Activated naive CD8-positive, alpha-beta T cell treated with anti-CD3 and anti-CD28 coated beads, Interleukin-2, amount 50 U/mL, for 24 hours (primary cell): ENCODE measurements at places on chromosomes 7 and 10.

DNA sequence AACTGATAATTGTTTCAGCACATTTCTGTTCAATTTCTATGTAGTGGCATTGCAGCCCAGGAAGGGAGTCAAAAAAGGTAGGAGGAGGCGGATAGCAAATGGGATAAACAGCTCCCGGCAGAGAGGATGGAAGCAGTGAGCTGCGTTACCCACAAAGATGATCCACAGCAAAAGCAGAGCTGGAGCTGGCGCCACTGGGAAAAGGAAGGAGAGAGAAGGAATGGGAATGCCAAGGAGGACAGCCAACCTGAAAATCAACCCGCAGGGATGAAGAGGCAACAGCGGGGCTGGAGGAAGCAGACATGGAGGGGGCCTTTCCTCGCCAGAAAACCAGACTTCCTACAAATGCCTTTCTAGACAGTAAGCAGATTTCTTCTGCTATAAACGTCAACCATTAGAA is 82.7 kb upstream of the ADAM12 start:
- no peak for DNase-seq

DNA sequence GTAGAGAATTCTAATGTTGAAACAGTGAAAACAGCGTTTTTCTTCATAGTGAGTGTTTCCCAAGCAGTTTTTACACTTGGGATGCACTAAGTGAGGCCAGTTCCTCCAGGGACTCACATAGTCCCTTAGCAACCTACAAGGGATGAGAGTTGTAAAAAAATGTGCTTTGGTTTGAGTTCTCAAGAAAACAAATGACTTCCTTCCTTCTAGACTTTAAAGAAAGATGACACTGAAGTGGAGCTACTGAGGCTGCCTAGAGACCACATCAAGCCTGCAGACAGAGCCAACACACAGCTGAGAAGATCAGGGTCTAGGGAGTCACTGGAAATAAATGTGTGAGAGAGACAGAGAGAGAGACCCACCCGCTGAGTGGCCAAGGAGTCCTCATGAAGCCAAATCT is 264.4 kb downstream of the TNS3 start:
- DNase-seq, result no peak

DNA sequence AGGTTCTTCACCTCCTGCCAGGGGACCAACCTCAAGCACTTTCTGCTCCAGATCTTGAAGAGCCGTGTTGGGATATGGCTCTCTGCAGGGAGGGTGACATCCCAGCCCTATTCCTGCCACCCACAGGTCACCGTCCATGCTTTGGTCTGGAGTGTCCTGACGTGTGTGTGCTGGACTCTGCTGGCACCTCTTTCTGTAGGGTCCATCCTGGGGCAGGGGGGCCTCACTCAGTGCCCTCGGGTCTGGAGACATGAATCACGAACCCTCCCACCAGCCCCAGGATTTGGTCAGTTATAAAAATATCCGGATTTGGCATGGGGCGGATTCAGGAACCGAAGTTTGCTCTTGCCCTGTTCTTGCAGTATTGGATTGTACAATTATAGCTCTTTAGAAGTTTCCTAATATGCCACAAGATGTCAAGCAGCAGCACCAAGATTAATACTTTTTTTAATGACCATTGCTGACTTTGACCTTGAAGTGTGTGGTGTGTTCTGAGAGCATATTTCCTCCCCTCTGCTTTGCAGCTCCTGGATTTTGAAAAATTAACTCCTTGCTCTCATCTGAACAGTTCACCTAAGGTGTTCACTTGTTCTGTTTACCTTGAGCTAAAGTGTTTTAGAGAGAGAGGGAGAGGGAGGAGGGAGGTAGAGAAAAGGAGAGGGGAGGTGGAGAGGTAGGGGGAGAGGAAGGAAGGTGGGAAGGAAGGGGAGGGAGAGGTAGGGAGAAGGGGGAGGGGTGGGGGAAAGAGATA is 95.4 kb upstream of the SHH start:
- no peak for DNase-seq

GRCh38 chr10:121525251-121526134 is 72.8 kb downstream of the FGFR2 start:
- DNase-seq, result no peak

DNA sequence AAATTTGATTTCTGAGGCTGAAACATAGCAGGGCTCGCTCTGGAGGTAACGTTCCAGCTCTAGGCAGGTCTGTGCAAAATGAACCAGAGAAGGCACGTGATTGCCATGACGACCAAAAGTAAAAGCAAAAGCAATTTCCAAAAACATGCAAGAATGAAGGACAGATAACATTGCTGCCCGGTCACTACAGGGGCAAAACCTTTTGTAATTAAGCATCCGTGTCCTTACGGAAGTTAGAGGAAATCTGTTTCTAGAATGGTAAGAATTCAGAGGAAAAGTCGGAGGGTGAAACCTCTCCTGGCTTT is 2.9 kb downstream of the KLF6 start:
- no peak for DNase-seq

DNA sequence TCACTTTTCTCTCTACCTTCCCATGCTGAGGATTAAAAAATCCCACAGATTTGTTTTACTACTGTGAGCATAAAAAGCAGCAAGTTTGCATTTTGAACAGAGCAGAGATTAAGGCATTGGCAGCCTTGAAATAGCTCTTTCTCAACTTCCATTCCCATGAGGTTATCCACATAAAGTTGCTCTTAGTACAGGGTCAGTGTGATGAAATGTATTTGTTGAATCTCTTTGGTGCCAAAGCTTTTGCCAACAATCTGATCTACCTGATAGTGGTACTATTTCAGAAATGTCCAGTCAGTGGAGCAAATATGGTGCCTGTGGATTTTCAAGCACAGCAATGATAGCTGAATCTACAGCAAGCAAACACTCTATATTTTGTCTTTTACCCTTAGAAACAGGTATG is 254.8 kb downstream of the INHBA start:
- DNase-seq, result no peak

- DNase-seq, result no peak
Observed at GRCh38 chr10:88127269-88127668, 263.8 kb downstream of the PTEN start.

DNA sequence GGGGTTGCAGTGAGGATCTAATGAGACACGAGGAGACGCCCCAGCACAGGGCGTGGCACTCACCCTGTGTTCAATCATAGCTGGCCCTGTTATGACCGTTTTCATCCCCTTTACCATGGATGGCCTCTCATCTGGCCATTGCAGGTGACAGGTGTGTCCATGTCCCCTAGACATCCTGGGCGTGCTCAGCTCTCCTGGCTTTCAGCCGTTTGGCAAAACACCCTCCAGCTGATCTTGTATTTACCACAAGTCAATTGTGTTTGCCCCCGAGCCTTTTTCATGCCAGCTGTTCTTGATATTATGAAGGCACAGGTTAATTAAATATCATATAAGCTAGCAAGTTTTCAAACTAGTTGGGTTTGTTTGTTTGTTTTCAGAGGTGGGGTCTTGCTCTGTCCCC is 97.1 kb downstream of the CHST15 start:
- DNase-seq, result no peak

DNA sequence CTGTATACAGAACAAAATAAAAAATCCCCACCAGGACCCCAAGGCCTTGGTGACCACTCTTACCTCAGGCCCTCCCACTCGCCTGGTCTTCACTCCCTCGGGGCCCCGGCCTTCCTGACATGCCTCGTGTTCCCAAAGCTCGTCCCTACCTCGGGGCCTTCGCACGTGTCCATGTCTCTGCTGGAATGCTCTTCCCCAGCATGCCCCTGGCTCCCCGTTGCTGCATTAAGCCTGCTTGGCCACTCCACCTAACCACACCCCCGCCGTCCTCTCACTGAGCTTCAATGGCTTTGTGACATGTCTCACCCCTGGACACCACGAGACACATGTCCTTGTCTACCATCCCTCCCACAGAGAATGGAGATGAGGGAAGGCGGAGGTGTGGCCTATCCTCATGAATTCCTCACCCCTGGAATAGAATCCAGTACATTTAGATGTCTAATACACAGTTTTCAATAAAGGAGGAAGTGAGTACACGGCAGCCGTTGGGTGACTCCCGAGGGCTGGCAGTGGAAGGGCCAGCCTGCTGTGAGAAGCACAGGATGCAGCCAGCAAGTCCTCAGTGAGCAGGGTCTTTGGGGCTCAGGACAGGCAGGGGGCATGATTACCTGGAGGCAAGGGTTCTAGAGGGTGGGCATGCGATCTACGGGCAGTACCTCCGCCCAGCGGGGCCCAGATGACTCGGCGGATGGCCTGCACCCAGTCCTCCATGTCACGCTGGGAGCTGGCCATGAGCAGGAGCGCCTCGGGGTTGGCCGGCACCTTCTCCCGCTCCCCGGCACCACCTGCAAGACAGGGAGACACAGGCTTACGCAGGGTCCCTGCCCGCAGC is 125.7 kb downstream of the ARHGAP22 start:
- DNase-seq, result no peak
